Stimulated activated CD4-positive, alpha-beta T cell treated with anti-CD3 and anti-CD28 coated beads, Interleukin-12 subunit alpha, Interleukin-12 subunit beta, amount 100 ng/mL, for 4 hours (primary cell): ENCODE measurements at places on chromosomes 12 and 14.

DNA sequence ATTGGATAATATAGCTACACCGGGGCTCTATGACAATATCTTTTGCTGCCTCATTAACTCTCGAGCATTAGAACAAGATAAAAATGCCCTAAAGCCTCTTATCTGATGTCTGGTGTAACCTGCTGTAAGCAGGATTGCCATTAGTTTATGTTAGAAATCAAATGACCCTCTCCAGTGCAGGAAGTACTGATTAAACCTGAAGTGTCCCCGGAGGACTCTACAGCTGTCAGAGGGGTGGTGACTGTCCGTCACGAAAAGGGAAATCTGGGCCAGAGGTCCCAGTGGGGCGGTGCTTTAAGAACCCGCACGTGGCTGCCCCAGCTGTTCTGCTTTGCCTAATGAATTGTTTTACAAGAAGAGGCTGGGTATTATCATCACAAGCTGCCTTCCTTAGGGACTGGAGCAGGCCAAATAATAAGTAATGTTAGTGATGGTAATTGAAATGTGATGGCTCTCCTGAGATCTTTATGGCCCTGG lies 55.7 kb downstream of the LIN52 start:
- DNase-seq: no peak

DNA sequence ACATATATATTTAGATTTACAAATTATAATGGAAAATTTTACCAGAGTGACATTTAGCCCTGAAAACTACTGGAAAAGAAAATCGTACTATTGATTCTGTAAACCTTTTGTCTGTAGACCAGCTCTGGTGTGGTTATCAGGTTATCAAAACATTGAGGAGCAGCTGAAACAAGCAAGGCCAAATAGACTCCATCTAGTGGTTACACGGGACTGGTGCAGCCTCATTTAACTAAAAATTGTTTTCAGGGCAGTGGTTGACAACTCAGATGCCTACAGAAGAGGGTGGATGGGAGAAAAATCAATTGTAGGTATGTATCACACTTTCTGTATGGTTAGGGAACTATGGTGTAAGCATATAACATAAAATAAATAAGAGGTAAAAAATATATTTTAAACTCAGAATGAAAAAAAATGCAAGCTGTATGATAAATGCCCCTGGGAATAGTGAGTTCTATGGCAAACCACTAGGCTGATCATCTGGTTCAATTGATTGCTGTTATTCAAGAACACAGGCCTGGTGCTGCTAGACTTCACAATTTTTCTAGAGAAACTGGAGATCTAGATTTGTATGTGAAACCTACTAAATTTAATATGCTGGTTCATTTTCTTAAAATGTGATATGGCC lies 51.2 kb downstream of the ACSS3 start:
- no peak for DNase-seq

- DNase-seq: no peak
Measured at GRCh38 chr12:109173443-109174240, 57.3 kb downstream of the ACACB start.

GRCh38 chr14:76613616-76614015 lies 147.7 kb upstream of the VASH1 start:
- DNase-seq: no peak

- no peak for DNase-seq
Measured at GRCh38 chr12:65306366-65307168, 28.1 kb downstream of the MSRB3 start.

GRCh38 chr14:52259434-52259833 lies 8.1 kb upstream of the PTGDR start:
- no peak for DNase-seq

DNA sequence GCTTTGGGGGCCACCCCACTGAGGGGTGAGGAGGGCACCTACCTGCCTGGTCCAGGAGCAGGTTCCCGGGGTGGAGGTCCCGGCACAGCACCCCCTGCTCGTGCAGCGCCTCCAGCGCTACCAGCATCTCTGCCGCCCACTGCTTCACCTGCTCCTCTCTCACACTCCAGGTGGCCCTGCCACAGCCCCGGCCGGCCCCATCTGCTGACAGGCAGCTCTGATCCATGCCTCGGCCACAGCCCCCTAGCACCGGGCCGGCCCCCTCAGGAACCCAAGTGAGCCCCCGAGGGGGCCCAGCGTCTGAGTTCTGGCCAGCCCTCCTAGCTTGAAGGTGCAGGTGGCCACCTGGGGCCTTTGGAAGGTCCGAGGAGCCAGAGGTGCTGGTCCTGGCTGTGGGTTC lies 13.6 kb downstream of the RPS6KL1 start:
- DNase-seq: no peak

DNA sequence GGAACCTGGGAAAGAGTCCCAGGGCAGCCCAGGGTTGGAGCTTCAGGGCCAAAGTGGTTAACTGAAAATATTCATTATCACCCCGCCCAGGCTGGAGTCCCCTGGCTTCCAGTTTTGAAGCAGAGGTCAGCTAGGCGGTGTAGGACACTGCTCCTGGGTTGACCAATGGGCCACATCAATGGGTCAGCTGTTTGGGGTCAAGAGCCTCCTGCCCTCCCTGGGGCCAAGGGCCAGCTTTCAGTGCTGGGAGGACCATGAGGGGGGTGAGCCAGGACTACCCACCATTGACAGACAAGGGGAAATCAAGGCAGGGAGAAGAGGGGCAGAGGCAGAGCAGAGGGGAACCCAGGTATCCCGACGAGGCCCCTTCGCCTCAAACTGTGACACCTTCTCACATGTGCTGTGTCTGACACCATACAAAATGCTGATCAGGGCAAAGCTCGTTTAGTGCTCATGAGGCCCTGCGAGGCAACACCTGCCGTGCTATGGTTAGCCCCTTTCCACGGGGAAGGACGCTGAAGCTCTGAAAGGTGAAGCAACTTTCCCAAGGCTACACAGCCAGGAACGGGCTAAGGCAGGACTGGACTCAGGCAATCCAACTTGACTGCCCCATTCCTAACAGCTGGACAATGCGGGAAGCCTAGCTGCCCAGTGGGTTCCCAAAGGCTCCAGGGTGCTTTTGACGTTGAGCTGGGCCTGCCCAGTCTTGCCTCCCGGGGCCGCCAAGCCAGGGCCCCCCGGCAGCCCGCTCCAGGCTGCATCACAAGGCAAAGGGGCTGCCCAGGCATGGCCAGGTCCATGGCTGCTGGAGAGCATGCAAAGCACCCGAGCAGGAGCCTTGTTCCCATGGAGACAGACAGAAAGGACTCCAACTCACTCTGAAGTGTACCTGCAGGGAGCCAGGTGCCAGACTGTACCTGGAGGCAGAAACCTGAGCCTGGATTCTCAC lies 2.0 kb downstream of the SYNE3 start:
- DNase-seq: no peak

DNA sequence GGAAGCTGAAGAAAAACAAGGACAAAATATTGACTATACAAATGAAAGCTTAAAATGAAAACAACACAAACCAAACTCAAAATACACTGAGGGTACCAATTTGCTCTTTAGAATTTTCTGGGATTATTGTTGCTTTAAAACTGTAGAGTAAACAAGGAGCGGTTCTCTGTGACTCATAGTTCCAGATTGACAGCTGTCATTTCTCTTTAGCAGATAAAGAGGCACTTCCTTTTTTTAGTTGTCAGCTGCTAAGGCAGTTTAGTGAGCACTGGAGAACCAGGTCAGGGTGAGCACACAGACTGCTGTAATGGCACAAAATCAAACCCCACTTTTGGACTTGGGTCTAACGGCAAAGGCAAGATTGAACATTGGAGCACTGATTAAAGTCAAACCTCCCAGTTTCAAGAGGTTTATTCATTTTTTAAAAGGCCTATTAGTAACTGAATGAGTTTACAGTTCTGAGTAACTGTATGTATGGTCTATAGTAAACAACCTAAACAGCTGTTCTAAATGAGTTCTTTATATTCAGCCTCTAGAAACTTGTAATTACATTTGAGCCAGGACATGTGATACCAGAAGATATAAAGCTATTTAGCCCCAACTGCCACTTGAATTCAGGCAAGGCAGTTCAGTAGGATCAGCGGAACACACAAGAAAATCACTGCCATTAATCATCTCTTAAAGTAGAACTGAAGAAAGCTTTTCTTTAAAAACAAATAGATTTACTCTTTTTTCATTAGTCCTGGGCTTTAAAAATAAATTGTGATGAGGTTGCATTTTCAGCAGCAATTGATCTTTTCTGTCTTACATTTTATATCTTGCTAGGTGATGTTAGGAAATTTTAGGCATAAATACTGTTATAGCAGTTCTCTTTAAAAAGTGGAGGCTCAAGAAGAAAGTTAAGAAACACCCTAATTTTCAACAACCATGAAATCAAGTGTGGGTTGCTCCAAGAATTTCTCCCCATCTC lies 71.7 kb upstream of the PRICKLE1 start:
- no peak for DNase-seq

DNA sequence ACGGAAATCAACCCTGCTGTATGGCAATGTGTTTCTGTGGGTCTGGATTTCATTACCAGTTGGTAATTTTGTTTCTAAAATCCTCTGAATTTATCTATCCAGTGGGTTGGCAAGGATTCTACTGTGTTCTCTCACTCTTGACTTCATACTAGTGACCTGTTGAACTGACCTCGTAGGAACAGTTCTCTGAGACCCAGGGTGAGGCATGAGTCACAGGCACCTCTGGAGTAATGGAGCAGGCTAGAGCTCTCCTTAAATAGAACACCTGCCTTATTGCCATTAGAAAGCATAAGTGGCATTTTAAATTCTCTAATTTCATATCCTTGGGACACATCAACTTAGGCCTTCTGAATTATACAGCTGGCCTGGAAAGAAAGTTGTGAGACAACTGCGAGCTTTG lies 258.3 kb upstream of the NAV3 start:
- no peak for DNase-seq

GRCh38 chr12:1533602-1534304 lies 60.6 kb downstream of the FBXL14 start:
- no peak for DNase-seq

DNA sequence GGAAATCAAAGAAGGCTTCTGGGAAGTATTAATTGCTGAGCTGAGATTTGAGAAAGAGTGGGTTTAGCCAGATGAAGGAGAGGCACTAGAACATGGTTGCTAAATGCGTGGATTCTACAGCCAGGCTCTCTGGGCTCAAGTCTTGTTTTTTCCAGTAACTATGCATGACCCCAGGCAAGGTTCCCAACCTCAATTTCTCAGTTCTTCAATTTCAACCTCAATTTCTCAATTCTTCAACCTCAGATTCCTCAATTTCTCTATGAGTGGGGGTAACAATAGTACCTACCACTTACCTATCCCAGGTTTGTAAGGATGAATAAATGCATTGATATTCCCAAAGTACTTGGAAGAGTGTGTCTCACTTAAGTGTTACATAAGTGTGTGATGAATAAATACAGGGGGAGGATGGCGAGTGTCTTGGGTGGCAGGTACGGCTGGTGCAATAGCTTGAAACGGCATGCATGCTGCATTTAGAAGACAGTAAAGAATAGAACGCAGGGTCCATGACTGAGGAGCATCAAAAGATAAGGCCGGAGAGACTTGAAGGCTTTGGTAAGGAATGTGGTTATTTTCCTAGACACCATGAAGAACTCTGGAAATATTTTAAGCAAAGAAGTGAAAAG lies 149.1 kb upstream of the ATP2B1 start:
- DNase-seq: no peak

GRCh38 chr12:124210991-124211577 lies 83.8 kb upstream of the RFLNA start:
- no peak for DNase-seq

GRCh38 chr14:95953111-95953724 lies 76.6 kb downstream of the TUNAR start:
- no peak for DNase-seq

DNA sequence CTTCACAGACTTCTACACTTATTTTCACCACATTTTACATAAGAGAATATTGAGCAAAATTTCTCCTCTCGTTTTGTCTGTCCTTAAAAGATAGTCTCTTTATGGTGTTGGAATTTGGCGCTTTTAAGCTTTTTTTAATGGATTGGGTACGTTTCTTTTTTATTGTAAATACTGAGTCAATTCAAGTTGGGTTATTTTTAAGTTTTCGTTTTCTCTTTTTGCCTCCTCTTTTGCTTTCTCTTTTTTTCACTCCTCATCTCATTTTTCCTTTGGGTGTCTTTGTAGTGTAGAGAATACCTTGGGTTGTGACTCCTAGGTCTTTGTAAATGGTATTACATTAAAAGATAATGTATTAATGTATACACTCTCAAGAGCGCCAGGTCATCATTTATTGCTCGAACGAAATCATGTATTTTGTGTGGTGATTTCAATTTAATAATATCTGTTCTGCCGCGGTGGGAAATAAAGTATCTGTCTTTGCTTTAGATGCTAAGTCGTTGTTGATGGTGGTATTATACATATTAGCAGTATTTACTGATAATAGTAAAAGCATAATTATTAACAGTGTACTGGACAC lies 845 bp downstream of the TMX1 start:
- DNase-seq: no peak

DNA sequence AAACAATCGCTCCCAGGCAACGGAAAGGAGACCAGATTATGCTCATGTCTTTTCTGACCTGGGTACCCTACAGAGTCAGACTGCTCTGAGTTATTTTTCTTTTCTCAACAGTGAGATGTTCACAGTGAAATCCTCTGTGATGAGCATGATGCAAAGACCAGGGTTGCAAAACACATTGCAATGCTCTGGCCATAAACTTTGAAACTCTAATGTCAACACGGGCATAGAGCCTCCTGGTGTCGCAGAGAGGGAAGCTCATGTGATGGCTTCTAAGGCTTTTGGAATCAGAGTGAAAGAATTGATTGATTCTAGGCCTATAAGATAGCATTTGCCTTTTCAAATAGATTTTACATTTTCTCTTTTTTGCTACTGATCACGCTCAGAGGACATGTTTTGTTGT lies 193.4 kb downstream of the RASSF9 start:
- no peak for DNase-seq

GRCh38 chr12:80632835-80633234 lies 74.6 kb upstream of the MYF6 start:
- DNase-seq: no peak

DNA sequence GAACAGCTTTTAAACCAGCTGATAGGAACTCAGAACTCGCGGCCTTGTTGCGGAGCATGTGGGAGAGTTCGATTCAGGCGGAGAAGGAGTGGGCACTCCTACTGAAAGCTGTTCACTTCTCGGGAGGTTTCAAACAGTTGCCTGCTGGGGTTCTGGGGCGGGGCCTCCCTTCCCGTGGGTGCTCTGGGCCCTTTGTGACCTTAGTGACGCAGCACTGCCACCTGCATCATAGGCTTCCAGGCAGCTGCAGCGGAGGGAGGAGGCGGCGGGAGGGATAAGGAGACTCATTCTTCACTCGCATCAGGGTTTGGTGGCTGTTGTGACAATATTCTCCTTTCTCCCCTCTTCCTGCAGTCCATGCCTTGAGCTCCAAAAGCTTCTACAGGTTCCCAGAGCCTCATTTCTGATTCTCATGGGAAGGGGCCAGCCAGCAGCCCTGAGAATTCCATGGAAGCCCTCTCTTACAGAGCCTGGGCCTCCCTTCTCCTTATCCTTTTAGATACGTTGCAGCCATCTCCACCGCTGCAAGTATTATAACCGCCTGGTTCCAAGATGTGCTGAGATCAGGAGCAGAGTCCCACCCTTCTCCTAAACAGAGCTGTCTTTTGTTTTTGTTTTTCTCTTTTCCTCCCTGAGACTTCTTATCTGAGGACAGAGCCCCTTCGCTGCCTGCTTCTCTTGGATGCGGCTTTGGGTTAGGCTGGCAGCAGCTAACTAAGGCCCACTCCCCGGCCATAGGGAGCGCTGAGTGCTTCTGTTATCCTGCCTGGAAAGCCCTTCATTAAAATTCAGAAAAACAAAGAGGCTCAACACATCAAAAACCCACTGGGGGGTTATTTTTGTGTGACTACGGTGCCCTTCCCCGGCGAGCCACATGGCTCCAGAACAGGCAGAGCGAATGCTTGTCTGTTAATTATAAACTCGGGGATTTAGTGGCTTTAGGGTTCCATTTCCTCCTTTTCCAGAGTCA lies 67.6 kb upstream of the GPATCH2L start:
- no peak for DNase-seq

GRCh38 chr12:120010661-120011230 lies 21.7 kb downstream of the BICDL1 start:
- no peak for DNase-seq
